G401 (cell line): ENCODE measurements at places on chromosomes 1 and 21. TPM values are rescaled to one million over a fixed set of nuclear protein-coding genes. Genes with fewer than 3 reads are reported as not detected.

CRABP2 gene
- total RNA-seq = 1,143 and 1,168 TPM in 2 replicates

BOLA1 gene
- 2.0 TPM in 1 of 2 replicates, not detected in the other for total RNA-seq

ADAMTSL4 gene
- 20.0 and 22.9 TPM in 2 replicates for total RNA-seq

- DNase-seq = no peak
These were observed 147.0 kb upstream of the ERG start for GRCh38 chr21:38645282-38645681.

DNA sequence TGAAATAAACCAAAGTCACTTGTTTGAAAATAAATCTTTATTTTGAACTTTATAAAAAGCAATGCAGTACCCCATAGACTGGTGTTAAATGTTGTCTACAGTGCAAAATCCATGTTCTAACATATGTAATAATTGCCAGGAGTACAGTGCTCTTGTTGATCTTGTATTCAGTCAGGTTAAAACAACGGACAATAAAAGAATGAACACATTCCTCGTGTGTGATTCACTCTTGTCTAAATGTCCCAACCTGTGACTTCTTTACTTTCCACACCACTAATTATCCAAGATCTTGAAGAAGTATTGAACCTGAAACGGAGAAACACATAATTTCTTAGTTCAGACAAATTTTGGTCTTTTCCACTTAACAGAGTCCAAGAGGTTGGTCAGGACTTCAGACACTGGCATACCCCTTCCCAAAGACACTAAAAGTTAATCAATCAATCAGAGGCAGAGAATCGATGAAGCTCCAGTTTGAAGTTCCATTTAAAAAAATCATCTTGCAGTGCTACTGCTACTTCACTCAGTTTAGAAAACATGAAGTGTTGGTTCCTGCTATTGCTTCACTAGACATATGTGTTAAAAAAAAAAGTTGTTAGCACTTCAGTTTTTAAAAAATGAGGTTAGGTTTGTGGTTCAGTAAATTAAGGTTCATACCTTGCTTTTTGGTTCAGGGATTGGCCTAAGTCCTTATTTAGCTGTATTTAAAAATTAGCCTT is 26.2 kb downstream of the ATP1B1 start:
- no peak for DNase-seq

GRCh38 chr1:222441066-222441465 is 106.8 kb downstream of the HHIPL2 start:
- no peak for DNase-seq

- no peak for DNase-seq
These were observed 2.0 kb downstream of the PTPRF start for GRCh38 chr1:43532716-43533115.

- peak; percentile 50 for DNase-seq
These were observed 7.7 kb downstream of the ENSA start for GRCh38 chr1:150621497-150622302.
